Activated T-helper 1 cell treated with anti-CD3 and anti-CD28 coated beads, Interleukin-2, amount 50 U/mL, for 16 hours (primary cell): ENCODE measurements at places on chromosomes 5 and 9.

DNA sequence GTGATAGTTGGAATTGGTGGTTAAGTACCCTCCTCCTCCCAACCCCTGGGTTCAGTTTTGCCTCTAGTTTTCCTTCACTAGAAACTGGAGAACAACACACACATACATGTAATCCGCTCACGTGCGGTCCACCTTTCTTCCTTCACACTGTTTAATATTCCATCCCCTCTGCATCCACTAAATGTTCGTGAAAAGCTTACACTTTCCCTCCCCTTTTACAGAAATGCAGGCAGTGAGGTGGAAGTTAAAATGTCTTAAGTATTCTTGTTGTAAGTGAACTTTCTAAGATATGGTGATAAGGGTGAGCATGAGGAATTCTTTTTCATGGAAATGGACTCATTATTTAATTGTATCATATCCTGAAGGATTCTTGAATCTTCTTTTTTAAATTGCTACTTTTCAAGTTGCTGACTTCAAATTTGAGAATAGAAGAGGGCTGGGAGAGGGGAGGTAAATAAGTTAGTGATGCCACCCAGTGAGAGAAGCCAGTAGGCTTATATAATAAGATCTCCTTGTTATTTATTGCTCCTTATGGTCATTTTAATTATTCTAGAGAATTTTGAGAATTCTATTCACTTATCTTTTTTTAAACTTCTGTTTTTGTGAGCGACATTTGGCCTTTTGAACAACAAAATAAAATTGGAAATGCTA lies 90.2 kb downstream of the TLE4 start:
- no peak for DNase-seq

- peak; percentile 92 for DNase-seq
Measured at GRCh38 chr9:37903647-37904444, at the start of gene SLC25A51. Gene SLC25A51, minus strand, starts transcription at chr9:37904127. Its CDS starts 15,577 bp downstream, at chr9:37888550.

GRCh38 chr5:173233347-173234128 lies 1.5 kb downstream of the NKX2-5 start:
- no peak for DNase-seq

GRCh38 chr5:169576181-169576598 lies 7.4 kb upstream of the SPDL1 start:
- DNase-seq, result no peak

GRCh38 chr5:9927521-9927997 lies 297.4 kb upstream of the TAS2R1 start:
- no peak for DNase-seq

GRCh38 chr5:176594554-176594953 lies 15.4 kb downstream of the GPRIN1 start:
- DNase-seq, result no peak

- no peak for DNase-seq
Measured at GRCh38 chr5:5645891-5646290, 223.4 kb downstream of the ICE1 start.

DNA sequence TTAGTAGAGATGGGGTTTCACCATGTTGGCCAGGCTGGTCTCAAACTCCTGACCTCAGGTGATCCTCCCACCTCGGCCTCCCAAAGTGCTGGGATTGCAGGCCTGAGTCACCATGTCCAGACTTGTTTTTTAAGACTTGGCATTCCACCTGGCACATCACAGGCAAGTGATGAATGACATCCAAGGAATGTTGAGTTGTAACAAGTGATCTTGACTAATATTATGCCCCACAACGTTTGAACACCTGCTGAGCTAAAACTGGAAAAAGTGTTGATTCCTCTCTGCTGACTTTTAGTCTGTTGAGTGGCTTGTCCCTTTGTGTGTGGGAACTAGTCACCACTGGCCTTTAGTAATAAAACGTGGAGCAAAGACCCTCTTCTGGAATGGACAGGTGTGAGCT lies 54.6 kb downstream of the SUB1 start:
- DNase-seq, result no peak

DNA sequence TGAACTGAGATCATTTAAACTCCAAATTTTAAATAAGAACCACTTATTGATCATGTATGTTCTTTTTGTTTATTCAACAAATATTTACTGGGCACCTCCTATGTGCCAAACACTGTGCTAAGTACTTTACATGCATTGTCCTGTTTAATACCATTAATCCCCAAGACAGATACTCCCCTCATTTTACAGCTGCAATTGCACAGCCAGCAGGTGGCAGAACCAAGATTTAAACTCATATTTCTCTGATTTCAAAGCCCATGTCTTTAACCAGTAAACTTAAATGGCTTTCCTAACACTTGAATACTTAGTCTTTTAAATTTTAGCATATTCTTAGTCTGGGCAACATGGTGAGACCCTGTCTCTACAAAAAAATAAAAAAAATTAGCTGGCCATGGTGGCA lies 43.4 kb upstream of the KIAA1958 start:
- DNase-seq, result no peak

GRCh38 chr9:12843735-12844134 lies 68.9 kb downstream of the LURAP1L start:
- DNase-seq, result no peak

GRCh38 chr5:116788851-116789403 lies 214.3 kb upstream of the SEMA6A start:
- no peak for DNase-seq

DNA sequence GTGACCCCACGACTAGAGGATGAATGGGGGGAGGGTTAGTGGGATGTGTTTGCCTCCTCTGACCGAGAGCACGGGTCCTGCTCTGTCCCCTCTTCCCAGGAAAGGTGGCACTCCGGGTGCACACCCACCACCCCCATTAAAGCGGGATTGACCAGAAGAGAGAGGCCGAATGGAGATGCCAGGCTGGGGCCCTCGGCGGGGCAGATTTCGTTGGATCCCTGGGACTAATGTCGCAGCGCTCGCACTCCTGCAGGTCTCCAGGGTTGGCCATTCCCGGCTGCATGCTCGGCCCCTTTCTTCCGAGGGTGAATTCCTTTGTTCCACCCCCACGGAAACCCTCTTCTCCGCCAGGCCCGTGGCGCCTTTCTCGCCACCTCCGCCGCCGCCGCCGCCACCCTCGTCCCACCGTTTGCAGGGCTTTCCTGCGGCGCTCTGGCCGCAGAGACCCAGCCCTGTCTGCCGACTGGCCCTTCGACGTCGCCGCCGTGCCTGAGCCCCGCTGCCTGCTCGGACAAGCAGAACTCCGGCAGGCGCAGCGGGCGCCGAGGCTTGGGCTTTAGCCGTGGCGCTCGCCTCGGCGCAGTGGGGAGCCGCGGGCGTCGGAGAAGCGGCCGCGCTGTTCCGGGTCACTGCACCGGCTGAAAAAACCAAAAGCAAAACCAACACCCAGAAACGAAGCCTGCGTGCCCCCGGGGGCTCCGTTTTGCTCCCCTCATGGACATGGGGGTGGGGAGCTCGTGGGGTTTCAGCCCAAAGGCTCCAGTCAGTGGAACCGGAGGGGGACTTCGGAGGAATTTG lies 11.8 kb downstream of the LMX1B start:
- no peak for DNase-seq

DNA sequence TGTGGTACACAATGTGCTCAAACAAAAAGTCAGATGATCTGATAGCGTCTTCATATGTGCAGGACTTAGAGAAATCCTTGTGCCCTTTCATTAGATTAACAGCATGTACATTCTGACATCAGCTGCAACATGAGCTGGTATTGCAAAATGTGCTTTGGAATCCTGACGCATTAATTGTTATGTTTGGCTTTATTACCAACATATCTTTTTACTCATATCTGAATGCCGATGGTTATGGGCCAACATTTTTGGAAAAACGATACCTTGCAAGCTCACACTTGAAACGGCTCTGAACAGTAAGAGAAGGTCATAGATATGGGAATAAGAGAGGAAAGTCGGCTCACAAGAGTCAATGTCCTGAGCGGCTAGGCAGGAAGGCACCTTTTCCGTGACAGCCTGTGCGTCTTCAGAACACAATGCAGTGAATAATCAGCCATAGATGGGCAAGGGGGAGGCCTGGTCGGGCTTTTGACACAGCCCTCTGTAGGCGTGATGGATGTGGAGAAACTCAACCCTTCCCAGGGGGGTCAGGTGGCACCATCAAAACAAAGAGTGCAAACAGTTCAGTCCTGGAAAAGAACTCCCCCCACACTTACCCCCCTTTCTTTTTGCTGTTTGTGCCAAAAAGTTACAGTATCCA lies 36.4 kb upstream of the GAS1 start:
- no peak for DNase-seq

DNA sequence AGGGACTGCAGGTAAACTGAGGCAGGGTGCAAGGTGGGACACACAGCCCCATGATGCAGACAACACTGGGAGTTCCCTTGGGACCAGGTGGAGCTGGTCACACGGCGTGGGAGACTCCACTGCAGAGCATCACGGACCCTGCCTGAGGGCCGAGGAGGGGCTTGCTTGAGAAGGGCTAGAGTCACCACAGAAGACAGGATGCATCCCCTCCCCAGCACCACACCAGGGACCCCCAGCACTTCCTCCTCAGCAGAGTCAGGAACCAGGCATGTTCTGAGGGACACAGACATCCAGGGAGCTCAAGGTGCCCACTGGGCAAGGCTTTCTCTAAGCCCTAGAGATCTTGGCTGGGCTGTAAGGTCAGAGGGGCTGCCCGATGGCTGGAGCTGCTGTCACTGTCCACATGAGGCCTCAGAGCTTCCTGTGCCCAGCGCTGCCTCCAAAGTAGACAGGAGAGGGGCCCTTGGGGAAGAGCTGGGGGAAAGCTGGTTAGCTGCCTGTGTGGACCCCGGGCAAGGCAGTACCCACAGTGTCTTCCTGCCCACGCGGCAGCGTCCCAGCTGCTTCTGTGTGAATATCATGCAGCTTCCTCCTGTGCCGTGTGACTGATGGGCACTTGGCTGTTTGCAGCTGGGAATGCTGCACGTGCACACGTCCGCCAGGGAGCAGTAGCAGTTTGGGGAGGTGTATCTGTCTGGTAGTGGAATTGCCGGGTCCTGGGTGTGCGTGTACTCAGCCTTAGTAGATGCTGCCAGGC lies 176.6 kb downstream of the CACNA1B start:
- DNase-seq, result no peak

GRCh38 chr5:154071799-154072413 lies 33.1 kb downstream of the MFAP3 start:
- no peak for DNase-seq

DNA sequence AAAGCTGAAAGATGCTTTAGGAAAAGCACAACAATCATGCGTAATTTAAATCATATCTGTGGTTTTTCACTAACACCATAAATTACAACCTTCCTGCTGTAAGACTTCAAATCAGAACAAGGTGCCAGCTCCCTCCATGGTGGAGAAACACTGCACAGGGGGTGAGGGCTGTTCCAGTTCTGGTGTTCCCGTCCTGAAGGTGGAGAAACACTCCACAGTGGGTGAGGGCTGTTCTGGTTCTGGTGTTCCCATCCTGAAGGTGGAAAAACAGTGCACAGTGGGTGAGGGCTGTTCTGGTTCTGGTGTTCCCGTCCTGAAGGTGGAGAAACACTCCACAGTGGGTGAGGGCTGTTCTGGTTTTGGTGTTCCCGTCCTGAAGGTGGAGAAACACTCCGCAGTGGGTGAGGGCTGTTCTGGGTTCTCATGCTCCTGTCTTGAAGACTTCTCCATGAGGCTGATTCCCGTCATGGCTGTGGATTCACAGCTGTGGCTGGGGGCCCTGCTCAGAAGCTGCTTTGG lies 12.9 kb downstream of the PLEKHG4B start:
- DNase-seq, result no peak

GRCh38 chr5:25241981-25242380 lies 597.2 kb upstream of the CDH10 start:
- no peak for DNase-seq

DNA sequence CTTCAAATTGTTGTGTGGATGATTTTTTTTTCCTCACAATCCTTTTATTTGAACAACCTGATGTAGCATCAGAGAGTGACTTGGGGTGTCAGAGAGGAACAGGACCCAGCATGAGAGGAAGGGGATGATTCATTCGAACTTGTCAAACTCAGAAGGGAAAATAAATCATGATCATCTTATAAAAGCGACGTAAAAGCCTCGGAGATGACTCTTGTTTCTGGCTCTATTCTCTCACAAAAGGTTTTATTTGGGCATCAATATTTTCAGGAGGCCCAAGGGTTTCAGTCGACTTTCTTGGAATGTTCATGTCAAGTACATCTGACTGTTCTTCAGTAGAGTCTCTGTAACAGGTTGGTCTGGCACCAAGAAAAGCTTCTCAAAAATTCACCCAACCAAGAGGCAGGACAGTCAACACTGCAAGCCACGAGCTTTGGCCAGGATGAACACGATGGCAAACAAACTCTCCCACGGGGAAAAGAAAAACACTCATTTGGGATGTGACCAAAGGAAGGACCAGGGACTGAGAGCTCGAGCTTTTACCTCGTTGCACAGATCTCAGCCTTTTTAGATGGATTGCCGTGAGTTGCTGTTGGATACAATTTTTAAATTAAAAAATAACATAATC lies 55.1 kb downstream of the ANKH start:
- no peak for DNase-seq

DNA sequence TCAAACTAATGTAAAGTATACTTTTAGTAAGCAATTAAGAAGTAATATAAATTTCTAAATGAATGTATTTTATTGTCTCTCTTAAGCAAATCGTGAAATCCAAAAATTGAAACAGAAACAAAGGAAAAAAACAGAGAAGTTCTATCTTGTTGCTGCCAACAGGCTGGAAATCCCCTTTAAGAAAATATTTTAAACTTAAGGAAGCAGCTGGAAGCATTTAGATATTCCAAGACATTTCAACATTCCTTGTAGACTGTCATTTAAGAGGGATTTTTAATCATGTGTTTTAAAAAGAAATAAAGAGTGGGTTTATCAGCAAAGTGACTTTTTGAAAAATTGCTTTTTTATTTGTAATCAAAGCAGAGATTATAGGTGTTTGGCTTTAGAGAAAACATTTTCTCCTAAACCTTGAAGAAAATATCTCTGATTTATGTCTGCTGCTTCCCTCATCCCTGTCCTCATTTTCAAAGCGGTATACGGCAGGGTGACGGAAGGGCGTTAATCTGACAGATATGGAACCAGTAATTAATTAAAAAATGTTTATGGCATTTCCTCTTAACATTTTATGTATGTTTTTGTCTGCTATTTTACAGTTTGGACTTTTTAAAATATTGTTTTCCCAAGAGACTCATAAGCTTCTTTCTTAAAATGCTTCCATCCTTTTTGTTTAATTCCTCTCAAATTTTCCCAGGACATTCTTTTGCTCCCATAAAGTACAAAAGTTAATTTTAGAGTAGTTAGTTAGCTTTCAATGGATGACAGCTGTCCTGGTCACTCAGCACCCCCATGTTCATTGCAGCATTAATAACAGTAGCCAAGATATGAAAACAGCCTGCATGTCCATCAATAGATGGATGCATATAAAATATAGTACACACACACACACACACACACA lies 245.6 kb downstream of the LURAP1L start:
- no peak for DNase-seq

GRCh38 chr5:77709993-77710685 lies 66.0 kb downstream of the TBCA start:
- no peak for DNase-seq
